Effector memory CD4-positive, alpha-beta T cell (primary cell): ENCODE measurements at places on chromosomes 5 and 9.

- no peak for DNase-seq
Measured at GRCh38 chr9:69175486-69175885, 1.4 kb downstream of the TJP2 start.

- DNase-seq: no peak
Measured at GRCh38 chr5:147510885-147511284, 1.0 kb upstream of the DPYSL3 start.

DNA sequence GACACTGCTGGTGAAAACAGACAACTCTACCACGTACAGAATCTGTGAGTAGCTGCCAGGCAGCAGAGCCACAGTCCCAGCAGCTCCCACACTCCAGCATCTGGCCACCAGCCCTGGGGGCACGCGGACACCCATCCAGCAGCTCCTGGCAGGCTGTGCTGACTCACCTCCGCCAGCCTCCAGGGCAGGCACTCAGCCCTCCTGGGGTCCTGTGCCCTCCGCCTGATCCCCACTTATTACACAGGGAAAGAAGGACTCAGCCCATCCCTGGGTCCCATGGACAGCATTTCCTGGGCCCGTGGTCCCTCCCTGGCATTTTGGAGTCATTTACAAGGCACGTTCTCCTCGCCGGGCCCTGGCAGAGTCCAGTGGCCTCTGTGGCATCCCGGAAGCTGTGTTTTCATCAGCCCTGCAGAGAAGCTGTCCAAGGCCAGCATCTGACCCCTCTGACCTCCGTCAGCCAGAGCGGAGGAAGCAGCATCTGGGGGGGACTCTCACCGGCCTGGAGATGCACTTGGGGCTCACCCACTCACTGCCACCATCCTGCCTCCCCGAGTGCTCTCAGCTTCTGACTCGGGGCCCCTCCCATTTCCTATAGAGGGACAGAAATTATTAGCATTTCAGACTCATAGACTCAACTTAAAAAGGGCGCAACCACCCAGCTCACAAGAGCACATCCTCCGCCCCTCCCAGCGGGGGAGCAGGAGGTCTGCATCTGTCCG lies 21.6 kb downstream of the PAEP start:
- no peak for DNase-seq

GRCh38 chr5:142115937-142116614 lies 7.5 kb downstream of the NDFIP1 start:
- DNase-seq: no peak

DNA sequence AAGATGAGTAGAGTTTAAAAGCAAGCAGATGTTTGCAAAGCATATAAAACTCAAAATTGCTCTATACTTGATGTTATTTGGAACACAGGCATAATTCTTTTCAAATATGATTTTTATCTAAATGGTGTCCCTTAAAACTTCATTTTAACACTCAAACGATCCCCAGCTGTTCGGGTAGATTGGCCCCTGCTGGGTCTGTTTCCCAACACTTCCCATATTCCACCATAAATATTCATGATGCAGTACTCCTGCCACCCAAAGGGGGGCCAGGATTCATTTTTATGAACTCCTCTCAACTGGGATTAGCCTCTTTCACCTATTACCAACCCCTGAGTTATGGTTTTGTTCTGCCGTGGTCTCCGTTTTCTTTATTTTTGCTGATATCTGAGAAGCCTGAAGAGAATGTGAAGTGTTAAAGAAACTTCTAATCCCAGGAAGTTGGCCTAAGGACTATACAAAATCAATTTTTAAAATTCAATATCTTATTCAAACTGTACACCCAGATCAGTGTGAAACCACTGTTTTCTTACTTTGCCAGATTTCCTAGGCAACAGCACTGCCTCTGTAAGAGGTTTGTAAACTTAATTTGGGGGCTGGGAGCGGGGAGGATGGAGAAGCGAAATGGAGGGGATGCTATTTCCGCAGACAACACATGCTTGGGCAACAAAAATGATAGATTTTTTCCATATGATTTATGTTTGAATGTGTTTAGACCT lies 384.1 kb downstream of the DMRT2 start:
- no peak for DNase-seq
